ENCODE measurements at places on chromosomes 3 and 15.

DNA sequence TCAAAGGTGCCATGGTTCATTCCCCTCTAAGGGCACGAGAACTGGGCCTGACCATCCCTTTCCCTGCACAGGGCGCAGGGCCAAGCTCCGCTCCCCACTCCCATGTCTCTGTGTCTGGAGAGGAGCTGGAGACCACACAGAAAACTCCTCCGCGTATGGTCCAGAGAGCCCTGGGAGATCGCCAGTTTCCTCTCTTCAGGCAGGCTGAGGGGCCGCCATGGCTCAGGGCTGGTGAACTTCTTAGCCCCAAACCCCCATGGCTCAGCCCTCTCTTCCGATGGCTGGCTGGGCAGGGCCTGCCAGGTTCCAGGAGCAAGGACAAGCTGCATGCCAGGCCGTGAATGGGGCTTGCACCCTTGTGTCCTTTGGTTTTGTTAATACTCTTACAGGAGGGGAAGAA is 52.9 kb downstream of the EXOG start:
- no peak for DNase-seq

- peak; percentile 25 for DNase-seq
Measured at GRCh38 chr3:3305084-3305483, 125.6 kb upstream of the CRBN start.

- no peak for DNase-seq
Measured at GRCh38 chr15:85792102-85792731, 2.5 kb downstream of the KLHL25 start.

- no peak for DNase-seq
Measured at GRCh38 chr3:139571711-139572110, 32.2 kb upstream of the RBP1 start.

DNA sequence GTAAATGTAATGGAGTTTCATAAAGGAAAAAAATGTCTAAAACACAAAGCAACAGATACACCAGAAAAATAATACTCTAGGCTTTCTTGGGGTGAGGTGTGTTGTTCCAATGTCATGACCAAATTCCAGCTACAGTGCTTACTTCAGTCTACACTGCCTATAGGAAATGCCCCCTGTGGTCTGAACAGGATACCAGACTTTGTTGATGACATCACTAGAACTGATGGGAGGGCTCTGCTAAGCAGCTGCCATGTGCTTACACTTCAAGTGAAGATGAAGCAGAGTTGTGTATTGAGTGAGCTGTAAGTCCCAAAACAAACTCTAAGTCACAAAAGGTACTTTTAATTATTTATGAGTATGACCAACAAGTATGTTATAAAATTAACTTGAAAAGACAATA is 456.1 kb upstream of the IL12A start:
- no peak for DNase-seq

- DNase-seq = no peak
Measured at GRCh38 chr15:48415036-48415886, 84.0 kb downstream of the DUT start.

DNA sequence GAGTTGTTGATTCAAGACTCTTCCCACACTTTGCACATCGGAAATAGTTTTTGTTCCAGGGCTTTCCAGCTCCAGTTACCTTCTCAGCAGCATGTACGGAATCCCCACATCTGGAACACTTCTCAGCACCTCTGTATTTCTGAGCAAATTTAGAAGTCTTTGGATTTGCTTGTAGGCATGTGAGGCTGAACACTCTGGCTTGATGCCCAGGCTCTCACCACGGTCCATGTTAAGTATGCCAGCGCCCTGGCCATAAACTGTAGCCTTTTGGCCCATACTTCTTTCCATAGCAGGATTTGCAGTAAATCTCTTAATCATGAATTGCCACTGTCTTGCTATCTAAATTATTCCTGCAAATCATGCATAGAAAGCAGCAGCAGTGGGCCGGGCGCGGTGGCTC is 24.4 kb downstream of the ATP2C1 start:
- no peak for DNase-seq

DNA sequence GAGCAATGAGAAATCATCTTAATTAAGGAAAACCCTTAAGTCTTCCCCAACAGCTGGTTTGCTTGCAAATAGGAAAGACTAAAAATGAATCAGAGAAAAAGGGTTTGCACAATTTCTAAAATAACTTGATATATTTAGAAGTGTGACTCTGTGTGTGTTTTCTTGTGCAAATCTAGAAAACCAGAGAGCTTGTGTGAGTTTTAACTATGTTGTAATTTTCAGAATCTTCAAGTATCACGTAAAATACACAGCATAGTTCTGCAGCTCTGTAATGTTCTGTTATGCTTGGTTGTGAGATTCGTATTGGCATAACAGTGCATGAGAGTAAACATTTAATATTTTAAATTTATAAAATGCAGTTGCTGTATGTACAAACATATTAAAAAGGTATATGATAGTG is 74.7 kb upstream of the GAP43 start:
- DNase-seq = no peak

DNA sequence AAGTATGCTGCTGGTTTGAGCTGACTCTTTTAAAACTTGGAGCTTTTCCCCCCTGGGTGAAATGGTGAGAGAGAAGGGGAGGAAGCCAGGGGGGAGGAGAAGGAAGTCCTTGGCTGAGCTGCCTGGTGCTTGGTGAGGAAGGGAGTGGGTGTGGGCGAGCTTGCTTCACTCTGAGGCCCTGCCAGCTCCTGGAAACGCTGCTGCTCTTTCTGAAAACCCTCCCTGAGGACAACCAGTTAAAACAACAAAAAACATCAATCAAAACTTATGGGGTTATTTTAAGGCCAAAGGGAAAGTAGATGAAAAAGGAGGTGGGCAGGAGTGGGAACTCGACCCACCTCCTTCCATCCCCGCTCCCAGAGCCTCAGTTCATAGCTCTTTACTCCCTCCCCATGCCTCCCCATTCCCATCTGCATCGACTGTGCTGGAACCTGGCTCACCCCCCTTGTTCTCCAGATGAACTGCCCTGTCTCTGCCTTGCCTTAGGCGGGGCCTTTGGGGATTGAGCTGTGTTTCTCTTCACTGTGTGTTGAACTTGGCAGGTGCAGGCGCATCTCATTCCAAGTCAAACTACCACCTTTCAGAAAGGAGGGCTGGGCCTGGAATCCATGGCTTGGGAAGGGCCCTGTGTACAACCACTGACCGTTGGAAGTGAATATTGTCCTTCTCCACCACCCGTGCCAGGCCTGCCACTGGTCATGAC is 166.1 kb downstream of the ZNF621 start:
- peak; percentile 32 for DNase-seq

GRCh38 chr3:71536376-71536965 is 47.1 kb downstream of the FOXP1 start:
- DNase-seq = peak; percentile 76

- no peak for DNase-seq
Measured at GRCh38 chr15:24933716-24934115, 21.1 kb upstream of the SNRPN start.

All from hematopoietic multipotent progenitor cell treated with erythropoietin and hydrocortisone succinate and interleukin-3 and kit ligand, for 4 days (in vitro differentiated cells).